ENCODE measurements at places on chromosomes 7 and 10.
A peak's percentile ranks its signal among the peaks of the same experiment; 100 is the strongest.

DNA sequence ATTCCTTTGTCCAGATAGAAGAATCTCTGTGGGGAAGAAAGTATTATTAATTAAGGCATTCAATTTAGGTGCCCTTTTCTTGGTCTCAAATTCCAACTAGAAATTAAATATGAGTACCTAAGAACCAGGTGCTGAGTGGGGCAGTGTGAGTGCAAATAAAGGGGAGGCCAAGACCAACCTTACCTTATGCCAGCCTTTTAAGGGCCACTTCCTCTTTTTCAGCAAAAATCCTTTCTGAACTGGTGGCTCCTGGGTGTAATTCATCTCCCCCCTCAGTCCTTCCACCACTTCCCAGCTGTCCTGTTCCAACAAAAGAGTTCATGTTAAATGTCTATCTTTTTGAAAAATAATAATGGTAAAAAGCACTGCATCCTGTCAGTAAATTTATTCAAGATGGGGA is 108.2 kb downstream of the OSBPL3 start:
- no peak for DNase-seq

GRCh38 chr10:20890009-20890408 is 7.1 kb downstream of the NEBL start:
- DNase-seq: no peak

DNA sequence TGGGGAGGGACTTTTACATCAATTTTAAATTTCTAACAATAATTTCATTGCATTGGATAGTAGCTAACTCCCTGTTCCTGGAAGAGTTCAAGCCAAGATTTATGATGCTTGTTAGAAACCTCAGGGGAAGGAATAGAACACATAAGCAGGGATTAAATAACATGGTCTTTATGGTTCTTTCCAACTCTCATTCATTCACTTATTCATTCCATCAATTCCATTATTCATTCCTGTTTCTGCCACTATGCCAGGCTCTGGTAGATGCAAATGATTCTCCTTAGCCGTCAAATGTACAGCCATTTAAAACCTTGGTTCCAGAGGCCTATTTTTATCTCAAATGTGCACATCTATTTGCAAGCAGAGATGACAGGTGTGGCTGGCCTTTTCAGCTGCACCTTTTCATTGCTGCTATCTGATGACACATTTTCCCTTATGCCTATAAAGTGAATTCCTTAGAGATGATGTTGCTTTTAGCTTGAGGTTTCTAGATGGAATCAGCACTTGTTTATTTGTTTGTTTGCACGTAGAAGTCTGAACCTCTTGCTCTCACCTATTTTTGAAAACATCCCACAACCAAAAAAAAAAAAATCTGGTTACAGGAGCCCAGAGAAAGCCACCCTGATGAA is 205.7 kb upstream of the IGFBP3 start:
- DNase-seq: no peak

GRCh38 chr10:115706026-115706425 is 567.0 kb downstream of the GFRA1 start:
- DNase-seq: no peak

DNA sequence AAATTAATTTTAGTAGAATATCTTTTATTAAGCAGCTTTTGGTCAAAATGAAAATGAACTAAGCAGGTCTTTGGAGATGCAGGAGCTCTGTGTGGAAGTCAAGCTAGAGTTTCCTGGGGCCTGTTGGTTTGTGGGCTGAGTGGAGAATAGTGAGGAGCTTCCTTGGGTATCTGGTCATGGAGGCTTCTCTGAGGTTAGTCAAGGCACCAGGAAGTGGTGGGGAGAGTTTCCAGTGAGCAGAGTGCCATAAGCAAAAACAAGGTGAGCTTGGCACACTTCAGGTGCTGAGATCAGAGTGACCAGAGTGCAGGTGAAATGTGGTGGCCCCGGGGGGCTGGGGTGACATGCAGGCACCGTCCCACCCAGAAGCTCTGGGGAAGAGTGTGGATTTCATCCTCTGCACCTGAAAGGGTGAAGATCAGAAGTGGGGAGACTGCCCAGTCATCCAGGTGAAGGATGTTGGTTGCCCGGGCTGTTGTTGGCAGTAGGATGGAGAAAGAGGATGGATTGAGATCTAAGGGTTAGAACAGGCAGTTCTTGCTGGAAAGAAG is 77.4 kb downstream of the WDR37 start:
- DNase-seq: no peak

GRCh38 chr7:93298206-93298605 is 66.0 kb downstream of the VPS50 start:
- DNase-seq: no peak

DNA sequence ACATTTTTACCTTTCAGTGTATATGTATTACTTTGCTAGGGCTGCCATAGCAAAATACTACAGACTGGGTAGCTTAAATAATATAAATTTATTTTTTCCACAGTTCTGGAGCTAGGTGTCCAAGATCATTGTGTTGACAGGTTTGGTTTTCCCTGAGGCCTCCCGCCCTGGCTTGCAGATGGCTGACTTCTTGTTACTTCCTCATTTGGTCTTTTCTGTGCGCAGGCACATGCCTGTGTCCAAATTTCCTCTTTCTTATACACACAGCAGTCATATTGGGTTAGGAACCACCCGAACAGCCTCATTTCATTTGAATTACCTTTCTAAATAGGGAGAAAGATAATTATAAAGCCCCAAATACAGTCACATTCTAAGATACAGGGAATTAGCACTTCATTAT is 521.6 kb upstream of the SORCS1 start:
- no peak for DNase-seq

DNA sequence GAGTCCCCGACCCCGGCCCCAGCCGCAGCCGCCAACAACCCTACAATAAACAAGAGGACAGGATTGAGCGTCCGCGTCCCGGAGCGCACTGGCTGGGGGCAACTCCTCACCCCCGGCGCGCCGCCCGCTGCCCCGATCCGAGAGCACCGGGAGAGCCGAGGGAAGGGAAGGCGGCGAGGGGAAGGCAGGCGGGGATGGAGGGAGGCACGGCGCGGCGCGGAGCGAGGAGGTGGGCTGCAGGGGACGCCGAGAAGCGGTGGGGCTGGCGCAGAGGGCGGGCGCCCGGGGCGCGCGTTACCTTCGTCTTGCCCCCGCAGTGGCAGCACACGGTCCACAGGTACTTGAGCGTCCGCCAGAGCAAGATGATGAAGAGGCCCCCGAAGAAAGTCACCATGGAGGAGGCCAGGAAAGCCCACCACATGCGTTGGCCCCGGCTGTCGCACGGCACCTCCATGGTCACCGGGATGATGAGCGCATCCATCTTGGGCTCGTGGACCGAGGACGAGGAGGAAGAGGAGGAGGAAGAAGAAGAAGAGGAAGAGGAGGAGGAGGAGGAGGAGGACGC is 559 bp downstream of the KCNMA1 start:
- peak; percentile 22 for DNase-seq

- DNase-seq: no peak
These were observed 85.5 kb downstream of the KIAA1549 start for GRCh38 chr7:138895679-138896078.

DNA sequence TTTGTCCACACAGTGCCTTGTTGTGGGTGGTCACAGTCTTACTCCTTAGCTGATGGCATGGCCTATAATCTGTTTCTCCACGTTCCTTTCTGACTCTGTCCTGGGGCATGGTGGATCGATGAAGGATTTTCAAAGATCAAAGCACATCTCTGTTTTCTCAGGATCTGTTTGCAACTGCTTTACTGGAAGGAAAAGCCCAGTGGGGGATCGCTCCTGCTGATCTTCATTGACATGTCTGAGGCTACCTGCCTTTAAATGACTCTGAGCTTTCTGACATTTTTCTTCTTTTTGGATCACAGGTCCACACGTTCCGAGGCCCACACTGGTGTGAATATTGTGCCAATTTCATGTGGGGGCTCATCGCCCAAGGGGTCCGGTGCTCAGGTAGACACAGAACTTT is 68.0 kb upstream of the PRR15 start:
- DNase-seq: no peak

GRCh38 chr10:116385994-116386809 is 41.4 kb upstream of the PNLIPRP3 start:
- no peak for DNase-seq

DNA sequence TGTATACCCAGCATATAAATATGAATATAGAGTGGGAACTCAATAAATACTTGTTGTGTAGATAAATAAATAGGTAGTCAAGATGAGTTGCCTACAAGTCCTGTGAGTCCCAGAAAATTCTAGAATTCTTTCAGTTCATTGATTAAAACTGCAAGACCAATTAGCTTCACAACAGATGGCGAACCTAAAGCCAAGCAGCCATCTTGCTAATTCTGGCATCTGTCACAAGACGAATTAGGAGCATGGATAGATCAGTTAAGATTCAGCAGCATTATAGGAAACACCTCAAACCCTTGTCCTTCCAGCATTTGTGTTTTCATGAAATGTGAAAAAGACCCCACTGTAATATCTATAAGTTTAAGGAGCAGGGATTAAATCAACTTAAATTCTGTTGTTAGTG is 552.7 kb downstream of the MAGI2 start:
- DNase-seq: no peak

- DNase-seq: no peak
These were observed 82.9 kb downstream of the CADPS2 start for GRCh38 chr7:122803323-122803722.

GRCh38 chr7:11327633-11328032 is 354.0 kb downstream of the PHF14 start:
- DNase-seq: no peak

- no peak for DNase-seq
These were observed 191.4 kb upstream of the SVIL start for GRCh38 chr10:29826221-29826620.

DNA sequence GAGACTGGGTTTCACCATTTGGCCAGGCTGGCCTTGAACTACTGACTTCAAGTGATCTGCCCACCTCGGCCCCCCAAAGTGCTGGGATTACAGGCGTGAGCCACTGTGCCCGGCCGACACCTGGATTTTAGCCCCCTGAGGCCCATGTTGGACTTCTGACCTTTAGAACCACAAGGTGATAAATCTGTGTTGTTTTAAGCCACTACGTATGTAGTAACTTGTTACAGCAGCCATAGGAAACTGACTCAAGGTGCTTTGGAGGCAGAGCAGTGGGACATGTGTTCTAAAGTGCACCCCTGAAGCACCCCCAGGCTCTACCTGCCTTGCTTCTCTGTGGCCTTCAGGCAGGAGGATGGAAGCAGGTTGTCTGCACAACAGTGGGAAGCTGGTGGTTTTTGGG is 128.4 kb downstream of the CDH23 start:
- DNase-seq: no peak

GRCh38 chr7:51222916-51223315 is 93.7 kb downstream of the COBL start:
- DNase-seq: no peak

DNA sequence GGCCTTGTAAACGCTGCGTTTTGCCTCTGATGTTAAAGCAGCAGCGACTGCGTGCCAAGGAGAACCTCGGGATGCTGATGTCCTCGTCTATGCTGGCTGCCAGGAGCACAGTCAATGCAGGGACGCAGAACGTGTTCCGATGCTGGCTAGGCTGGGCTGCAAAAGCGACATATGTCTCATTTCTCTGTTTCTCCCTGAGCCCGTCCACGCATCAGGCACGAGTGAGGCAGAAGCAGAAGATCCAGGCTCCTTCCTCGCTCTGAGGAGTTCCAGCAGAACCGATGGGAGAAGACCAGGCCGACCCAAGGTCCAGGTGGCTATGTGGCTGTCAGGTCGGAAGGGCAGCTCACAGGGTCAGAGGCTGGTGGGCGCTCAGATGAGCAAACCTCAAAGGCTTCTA is 3.7 kb upstream of the FOXL3 start:
- DNase-seq: no peak

DNA sequence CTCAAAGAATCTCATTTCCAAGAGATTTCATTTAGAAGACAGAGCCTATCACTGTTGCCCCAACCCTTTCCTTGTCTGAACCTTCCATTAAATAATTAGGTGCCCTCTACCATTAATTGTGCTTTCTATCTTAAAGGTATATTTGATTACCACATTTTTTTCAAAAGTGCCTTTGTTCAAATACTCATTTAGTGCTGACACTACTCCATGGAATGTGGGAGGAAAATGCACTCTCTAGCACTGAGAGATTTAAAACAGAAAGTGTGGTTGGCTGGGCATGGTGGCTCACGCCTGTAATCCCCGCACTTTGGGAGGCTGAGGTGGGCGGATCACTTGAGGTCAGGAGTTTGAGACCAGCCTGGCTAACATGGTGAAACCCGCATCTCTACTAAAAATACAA is 119.8 kb downstream of the CACNA2D1 start:
- DNase-seq: no peak

- DNase-seq: no peak
These were observed 1.2 kb downstream of the PROSER2 start for GRCh38 chr10:11824376-11824775.

GRCh38 chr7:110204527-110204926 is 886.4 kb upstream of the LRRN3 start:
- DNase-seq: no peak

- no peak for DNase-seq
These were observed 117.2 kb downstream of the LRRTM3 start for GRCh38 chr10:67043041-67043440.

DNA sequence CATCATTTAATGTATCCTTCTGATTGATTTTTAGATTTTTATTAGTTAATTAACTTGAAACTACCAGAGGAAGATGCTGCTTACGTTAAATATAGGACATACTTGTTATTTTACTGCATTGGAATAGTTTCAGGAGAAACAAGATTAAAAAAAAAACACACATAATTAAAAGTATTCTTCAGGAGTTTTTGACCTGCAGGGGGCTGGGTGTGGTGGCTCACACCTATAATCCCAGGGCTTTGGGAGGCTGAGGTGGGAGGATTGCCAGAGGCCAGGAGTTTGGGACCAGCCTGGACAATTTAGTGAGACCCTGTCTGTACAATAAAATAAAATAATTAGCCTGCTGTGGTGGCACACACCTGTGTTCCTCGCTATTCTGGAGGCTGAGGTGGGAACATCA is 10.7 kb downstream of the CBLL1 start:
- no peak for DNase-seq

DNA sequence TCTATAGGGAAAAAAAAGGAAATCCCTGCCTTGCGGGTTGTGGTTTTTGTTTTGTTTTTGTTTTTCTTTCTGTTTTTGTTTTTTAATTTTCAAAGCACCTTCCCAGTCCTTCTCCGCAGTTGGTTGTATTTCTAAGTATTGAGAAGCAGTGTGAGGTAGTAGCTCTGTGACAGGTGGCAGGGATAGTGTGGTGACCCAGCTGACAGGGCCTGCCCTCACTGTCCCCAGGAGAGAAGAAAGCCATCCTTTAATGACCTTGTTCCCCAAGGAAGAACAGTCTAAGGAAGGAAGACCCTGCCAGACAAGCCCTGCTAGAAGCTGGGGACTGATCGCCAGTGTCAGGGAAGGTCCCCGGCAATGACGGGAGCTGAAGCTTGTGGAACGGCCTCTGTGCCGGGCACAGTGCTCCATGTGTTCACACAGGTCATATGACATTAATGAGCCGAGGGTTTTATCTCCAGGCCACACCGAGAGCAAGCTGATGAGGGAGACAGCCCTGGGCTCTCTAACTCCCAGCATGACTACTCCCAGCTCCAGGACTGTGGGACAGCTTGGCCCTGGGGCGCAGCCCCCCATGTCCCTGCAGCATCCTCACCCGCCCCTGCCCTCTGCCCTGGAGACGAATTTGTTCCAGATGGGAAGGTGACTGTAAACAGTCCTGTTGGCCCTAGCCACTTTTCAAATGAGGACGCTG is 69.0 kb upstream of the LRRC18 start:
- DNase-seq: no peak

GRCh38 chr10:8289186-8289924 is 234.9 kb downstream of the GATA3 start:
- DNase-seq: no peak
